ENCODE measurements at places on chromosomes 3 and 15. TPM values are rescaled to one million over a fixed set of nuclear protein-coding genes. Genes with fewer than 3 reads are reported as not detected.
A peak's percentile ranks its signal among the peaks of the same experiment; 100 is the strongest.

DNA sequence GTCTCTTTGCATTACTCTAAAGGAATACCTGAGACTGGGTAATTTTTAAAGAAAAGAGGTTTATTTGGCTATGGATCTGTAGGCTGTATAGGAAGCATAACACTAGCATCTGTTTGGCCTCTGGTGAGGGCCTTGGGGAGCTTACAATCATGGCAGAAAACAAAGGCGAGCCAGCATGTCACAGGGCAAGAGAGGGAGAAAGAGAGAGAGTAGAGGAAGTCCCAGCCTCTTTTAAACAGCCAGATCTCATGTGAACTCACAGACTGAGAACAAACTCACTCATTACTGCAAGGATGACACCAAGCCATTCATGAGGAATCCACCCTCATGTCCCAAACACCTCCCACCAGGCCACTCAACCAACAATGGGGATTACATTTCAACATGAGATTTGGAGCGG lies 974.6 kb downstream of the FHIT start:
- H3K27me3 ChIP-seq, result no peaks in the 10 kb centered on the region
- no peak overlapping the region for H3K4me3 ChIP-seq
- no peak overlapping the region for H3K27ac ChIP-seq
- H3K4me1 ChIP-seq, result no peaks in the 10 kb centered on the region

DNA sequence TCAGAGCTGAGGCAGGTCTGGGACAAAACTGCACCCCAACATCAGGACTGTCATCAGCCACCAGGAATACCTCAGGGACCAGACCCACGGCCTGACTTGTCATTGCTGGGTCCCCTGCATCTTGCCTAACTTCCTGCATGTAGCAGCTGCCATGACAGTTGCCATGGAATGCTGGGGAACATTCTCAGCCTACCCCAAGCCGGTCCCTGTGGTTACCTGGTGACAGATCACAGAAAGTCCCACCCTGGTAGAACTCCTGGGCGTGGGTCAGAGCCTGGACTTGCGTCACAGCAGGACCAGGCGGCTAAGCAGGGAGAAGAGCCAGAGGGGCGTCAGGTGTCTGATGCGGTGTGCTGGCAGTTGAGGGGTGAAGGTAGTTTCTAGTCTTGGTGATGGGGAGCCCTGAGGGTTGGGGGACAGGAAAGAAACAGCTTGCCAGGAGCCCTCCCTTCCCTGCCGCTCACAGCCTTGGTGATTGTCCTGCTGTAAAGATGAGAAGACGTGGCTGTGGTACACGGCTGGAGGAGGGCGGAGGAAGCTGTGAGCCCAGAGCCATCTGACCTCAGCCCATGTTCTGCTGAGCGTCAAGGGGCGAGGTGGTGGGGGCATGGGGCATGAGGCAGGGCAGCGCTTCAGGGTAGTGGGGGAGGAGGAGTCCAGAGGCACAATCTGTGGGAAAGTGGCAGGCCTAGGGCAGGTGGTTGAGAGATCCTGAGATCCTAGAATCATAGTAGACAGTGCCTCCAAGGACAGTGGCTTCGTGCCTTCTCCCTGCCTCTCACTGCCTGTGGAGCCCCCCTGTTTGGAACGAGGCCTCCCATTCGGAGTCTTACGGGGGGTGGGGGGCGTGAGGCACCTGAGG lies 5.4 kb downstream of the H1-8 start:
- no peaks in the 10 kb centered on the region for H3K36me3 ChIP-seq
- no peaks in the 10 kb centered on the region for H3K27me3 ChIP-seq
- H3K4me3 ChIP-seq, result no peak overlapping the region
- H3K27ac ChIP-seq, result no peak overlapping the region
- DNase-seq, result no peak

Gene CDHR4
- total RNA-seq, result 0.28 TPM

- H3K27ac ChIP-seq, result no peak overlapping the region
- H3K4me3 ChIP-seq, result no peak overlapping the region
- no peak for DNase-seq
- H3K27me3 ChIP-seq, result no peaks in the 10 kb centered on the region
- H3K36me3 ChIP-seq, result no peaks in the 10 kb centered on the region
These were observed 54.6 kb downstream of the TM4SF4 start for GRCh38 chr3:149529099-149529498.

GRCh38 chr3:39000008-39000450 lies 51.7 kb downstream of the SCN11A start:
- no peaks in the 10 kb centered on the region for H3K4me1 ChIP-seq
- no peaks in the 10 kb centered on the region for H3K36me3 ChIP-seq
- no peaks in the 10 kb centered on the region for H3K27me3 ChIP-seq
- no peak overlapping the region for H3K4me3 ChIP-seq

DNA sequence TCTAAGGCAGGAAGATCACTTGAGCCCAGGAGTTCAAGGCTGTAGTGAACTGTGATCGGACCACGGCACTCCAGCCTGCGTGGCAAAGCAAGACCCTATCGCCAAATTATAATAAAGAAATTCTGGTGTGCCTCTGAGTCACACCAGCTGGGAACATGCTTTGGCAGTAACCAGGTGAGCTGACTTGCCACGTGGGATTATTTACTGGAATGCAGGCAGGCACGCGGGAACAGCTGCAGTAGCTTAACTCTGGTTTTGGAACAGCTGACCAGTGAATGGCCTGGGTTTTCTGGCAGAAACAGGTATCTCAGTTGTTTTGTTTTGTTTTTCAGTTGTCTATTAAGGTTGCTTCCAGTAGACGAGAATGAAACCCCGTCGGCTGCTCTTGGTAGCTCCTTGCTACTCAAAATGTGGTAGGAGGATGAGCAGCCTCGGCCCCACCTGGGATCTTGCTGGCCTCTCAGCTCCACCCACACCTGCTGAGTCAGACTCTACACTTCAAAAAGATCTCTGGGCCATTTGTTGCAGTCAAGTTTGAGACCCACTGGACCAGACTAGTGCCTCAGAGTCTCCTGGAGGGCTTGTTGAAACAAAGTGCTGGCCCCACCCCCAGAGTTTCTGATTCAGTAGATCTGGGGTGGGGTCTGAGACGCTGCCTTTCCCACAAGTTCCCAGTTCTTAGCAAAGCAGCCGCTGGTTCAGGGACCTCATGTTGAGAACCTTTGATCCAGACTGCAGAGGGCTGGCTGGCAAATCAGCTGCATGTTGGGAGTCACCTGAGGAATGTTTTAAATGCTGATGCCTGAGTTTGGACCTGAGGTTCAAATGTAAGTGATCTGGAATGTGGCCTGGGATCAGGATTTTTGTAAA lies 26.6 kb downstream of the IDH2 start:
- no peak for DNase-seq
- H3K4me3 ChIP-seq, result no peak overlapping the region
- no peak overlapping the region for H3K27ac ChIP-seq
- H3K36me3 ChIP-seq, result peaks cover 48% of the 10 kb centered on the region
- no peaks in the 10 kb centered on the region for H3K27me3 ChIP-seq

DNA sequence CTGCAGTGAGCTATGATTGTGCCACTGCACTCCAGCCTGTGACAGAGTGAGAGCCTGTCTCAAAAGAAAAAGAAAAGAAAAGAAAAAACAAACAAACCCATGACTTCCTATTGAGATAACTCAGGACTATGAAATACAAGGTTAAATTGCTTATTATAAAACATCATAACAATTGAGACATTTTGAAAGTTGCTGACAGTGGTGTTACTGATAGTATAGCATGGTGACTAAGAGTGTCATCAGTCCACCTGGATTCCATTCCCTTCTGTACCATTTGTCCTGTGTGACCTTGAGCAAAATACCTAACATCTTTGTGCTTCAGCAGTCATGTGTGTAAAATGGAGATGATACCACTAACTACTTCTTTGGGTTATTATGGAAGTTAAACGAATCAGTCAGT lies 49.1 kb downstream of the ARHGEF26 start:
- peaks cover 7% of the 10 kb centered on the region for H3K4me1 ChIP-seq
- no peak for DNase-seq
- H3K27ac ChIP-seq, result no peak overlapping the region
- H3K36me3 ChIP-seq, result no peaks in the 10 kb centered on the region
- H3K27me3 ChIP-seq, result no peaks in the 10 kb centered on the region
- H3K4me3 ChIP-seq, result no peak overlapping the region

GRCh38 chr15:95025924-95026728 lies 794.8 kb downstream of the MCTP2 start:
- H3K27ac ChIP-seq, result no peak overlapping the region
- peak; percentile 21 for DNase-seq
- H3K27me3 ChIP-seq, result no peaks in the 10 kb centered on the region

Gene C2CD4A
- total RNA-seq, result 0.06 TPM

Gene DNAJA4
- 62.1 TPM for total RNA-seq

Gene AMT
- total RNA-seq, result 16.4 TPM

Gene DGKG
- total RNA-seq, result 5.6 TPM

DNA sequence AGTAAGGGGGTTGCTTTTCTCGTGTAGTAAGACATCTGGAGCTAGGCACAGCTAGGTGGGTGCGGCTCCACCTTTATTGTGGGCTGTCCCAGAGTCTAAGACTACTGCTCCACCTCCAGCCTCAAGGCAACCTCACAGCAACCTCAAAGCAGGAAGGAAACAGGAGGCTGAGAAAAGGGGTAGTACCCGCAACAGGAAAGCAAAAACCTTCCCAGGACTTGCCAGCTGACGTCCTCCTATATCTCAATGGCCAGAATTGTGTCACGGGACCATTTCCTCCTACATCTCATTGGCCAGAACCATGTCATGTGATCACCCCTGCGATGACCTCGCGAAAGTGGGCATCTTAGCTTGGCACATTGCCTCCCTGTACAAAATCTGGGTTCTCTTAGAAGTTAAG lies 4.3 kb upstream of the GPR160 start:
- H3K27me3 ChIP-seq, result peaks cover 10% of the 10 kb centered on the region
- no peaks in the 10 kb centered on the region for H3K36me3 ChIP-seq
- DNase-seq, result no peak
- H3K27ac ChIP-seq, result no peak overlapping the region
- no peak overlapping the region for H3K4me3 ChIP-seq

Gene KBTBD13
- not detected for total RNA-seq

- DNase-seq, result no peak
- peaks cover 9% of the 10 kb centered on the region for H3K4me1 ChIP-seq
- no peak overlapping the region for H3K27ac ChIP-seq
- no peak overlapping the region for H3K4me3 ChIP-seq
- H3K27me3 ChIP-seq, result no peaks in the 10 kb centered on the region
These were observed 98.7 kb downstream of the CCNL1 start for GRCh38 chr3:157061265-157061664.

Gene TUSC7
- not detected for total RNA-seq

Gene IQCH
- 6.1 TPM for total RNA-seq

DNA sequence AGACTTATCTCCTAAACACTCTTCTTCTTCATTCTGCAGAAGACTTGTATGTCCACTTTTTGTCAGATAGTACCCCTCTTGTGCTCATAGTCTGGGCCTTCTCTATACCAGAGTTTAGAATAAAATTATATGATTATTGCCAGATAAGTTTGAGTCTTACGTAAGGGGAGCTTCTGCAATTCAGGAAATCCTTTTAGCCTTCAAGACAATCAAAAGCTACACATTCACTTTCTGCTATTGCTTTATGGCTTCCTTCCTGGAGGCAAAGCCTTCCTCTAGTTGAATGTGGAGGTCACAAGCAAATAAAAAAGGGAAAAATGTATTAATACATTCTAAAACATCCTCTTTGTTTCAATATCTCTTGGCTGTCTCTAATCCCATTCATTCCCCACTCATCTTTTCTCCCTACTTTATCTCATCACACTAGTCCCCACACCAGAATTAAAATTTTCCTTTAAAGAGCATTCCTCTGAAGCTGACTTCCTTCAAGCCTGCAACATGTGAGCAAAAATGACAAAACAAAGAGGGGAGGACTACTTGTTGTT lies 186.8 kb downstream of the CPNE4 start:
- no peak overlapping the region for H3K4me3 ChIP-seq
- no peak for DNase-seq
- H3K4me1 ChIP-seq, result no peaks in the 10 kb centered on the region
- no peak overlapping the region for H3K27ac ChIP-seq

DNA sequence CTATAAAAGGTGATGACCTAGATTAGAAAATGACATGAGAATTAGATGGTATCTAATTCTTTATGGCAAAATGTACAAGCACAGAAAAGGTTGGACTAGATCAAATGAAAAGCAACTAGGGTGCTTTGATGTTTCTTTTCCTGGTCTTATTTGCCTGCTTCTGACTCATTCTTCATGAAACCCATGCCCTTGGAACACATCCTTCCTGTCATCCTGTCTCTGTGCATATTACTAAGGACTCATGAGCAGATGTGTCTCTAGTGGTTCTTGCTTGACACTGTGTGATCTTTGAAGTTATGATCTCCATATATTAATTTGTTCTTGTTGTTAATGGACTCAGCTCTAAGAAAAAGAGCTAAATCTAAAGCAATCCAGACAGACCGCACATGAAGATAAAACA lies 314.0 kb downstream of the ERC2 start:
- no peaks in the 10 kb centered on the region for H3K27me3 ChIP-seq
- no peaks in the 10 kb centered on the region for H3K4me1 ChIP-seq
- no peak overlapping the region for H3K27ac ChIP-seq
- no peaks in the 10 kb centered on the region for H3K36me3 ChIP-seq

Gene TFG
- 46.3 TPM for total RNA-seq

Gene CAMK2N2
- 9.6 TPM for total RNA-seq

DNA sequence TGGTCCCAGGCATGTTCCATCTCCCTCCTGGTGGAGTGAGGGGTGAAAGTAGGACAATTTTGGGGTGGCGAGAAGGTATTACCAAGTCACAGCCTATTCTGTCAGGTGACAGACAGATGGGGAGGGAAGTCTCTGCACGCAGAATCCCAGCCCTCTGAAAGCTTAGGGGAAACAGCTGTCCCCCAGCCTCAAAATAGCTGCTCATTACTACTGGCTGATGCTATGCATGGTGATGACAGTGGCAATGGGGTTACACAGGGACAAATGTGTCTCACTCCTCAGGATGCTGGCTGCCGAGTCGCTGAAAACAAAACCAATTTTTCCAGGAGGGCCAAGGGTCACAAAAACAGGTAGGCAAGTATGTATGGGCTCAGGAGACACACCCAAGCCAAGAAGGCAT lies 68.8 kb upstream of the OXTR start:
- DNase-seq, result no peak
- H3K27me3 ChIP-seq, result no peaks in the 10 kb centered on the region
- no peaks in the 10 kb centered on the region for H3K4me1 ChIP-seq
- no peaks in the 10 kb centered on the region for H3K36me3 ChIP-seq

GRCh38 chr3:39038165-39038564 lies 13.6 kb downstream of the SCN11A start:
- no peak overlapping the region for H3K4me3 ChIP-seq
- no peaks in the 10 kb centered on the region for H3K36me3 ChIP-seq
- no peaks in the 10 kb centered on the region for H3K4me1 ChIP-seq
- no peak overlapping the region for H3K27ac ChIP-seq
- H3K27me3 ChIP-seq, result no peaks in the 10 kb centered on the region
- DNase-seq, result no peak

DNA sequence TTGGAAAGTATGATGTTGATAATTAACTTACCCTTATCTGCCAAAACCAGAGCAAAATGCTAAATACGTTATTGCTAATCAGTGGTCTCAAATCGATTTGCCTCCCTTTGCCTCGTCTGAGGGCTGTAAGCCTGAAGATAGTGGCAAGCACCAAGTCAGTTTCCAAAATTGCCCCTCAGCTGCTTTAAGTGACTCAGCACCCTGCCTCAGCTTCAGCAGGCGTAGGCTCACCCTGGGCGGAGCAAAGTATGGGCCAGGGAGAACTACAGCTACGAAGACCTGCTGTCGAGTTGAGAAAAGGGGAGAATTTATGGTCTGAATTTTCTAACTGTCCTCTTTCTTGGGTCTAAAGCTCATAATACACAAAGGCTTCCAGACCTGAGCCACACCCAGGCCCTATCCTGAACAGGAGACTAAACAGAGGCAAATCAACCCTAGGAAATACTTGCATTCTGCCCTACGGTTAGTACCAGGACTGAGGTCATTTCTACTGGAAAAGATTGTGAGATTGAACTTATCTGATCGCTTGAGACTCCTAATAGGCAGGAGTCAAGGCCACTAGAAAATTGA lies 59.7 kb downstream of the DCUN1D1 start:
- H3K27ac ChIP-seq, result no peak overlapping the region
- no peaks in the 10 kb centered on the region for H3K4me1 ChIP-seq
- no peaks in the 10 kb centered on the region for H3K27me3 ChIP-seq
- no peak overlapping the region for H3K4me3 ChIP-seq
- no peak for DNase-seq
- H3K36me3 ChIP-seq, result no peaks in the 10 kb centered on the region
